ENCODE measurements at places on chromosomes 12 and 14.

GRCh38 chr12:31887109-31887811, 72.0 kb upstream of the RESF1 start:
- no peak for DNase-seq

DNA sequence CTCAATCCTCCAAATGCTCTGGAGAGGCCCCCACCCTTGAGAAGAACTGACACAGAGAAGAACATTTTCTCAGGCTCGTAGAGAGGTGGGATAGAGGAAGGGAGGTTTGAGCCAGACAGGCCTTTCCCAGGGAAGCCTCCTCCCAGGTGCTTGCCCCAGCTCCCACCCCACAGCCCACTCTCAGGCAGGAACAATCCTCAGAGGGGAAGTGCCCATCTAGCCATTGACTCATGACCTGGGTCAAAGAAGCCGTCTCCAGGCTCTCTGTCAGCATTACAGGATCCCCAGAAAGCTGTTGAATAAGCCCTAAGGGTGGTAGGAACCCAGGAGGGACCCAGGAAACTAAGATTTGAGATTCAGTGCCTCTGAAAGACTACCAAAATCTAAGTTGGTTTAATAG, 3.8 kb downstream of the AQP6 start:
- no peak for DNase-seq

GRCh38 chr12:60398547-60398946, 802.7 kb downstream of the SLC16A7 start:
- no peak for DNase-seq

- DNase-seq = no peak
Observed at GRCh38 chr12:3230758-3231375, 153.7 kb downstream of the TSPAN9 start.

DNA sequence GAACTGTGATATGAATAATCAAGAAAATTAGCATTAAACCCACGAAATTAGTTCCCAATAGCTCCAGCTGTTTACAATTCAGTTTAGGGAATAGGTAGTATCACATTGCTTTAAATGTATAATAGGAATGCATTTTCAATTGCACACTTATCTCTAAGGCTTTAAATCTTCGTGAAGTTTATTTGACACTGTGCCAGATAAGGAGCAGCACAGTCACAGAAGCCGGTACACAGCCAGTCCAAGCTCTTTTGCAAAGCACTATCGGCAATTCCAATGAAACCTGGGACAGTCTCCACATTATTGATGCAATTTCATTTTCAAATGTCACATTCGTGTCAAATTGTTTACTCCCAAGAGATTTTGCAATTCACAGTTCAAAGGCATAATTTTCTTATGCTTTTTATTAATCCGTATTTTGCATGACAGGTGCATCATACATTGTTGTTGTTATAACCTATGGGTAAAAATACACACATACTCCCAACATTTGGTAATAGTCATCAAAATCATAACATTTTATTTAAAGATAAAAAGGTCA, 602.8 kb downstream of the RPS29 start:
- DNase-seq = no peak

DNA sequence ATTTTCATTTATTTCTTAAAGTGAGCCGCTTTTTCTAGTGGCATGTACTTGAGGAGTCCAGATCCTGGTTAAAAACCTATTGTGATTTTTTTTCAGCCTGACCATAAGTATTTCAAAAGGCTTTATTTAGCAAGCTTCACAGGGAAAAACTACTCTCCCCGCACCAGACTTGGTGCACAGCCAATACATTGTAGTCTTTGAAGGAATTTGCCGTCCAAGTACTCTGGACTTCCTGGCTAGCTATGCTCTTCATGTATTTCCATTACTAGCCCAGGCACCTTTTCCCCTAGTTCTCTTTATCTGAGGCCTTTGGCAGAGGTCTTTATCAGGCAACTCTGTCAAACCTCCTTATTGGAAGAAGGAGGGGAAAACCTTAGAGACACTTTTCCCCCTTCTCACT, 234.7 kb downstream of the CCDC91 start:
- DNase-seq = no peak
